H1 (cell line): ENCODE measurements at places on chromosomes 6 and 20. TPM values are rescaled to one million over a fixed set of nuclear protein-coding genes. Genes with fewer than 3 reads are reported as not detected.
A peak's percentile ranks its signal among the peaks of the same experiment; 100 is the strongest.

TRIM39 gene
- 24.2 and 26.1 TPM in 2 replicates for total RNA-seq

- DNase-seq: no peak
Observed at GRCh38 chr20:32452776-32453466, 94.8 kb downstream of the ASXL1 start.

DNA sequence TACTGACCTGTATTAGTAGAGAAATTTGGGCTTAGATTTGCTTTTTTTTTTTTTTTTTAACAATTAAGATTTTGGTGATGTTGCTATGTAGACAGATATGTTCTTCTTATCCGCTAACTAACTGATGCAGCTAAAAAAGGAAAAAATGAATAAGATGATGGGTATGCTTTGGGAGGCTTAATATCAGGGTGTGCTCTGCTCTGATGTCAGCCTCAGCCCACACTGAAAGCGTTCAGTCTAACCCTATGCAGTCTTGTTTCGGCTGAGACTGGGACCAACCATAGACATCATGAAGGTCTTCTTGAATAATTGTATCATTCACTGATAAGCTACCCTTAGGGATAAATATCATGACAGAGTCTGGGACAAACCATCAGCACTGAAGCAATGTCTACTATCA is 6.9 kb upstream of the CCN2 start:
- DNase-seq: no peak

RAET1G gene
- not detected in 2 replicates for total RNA-seq

DNA sequence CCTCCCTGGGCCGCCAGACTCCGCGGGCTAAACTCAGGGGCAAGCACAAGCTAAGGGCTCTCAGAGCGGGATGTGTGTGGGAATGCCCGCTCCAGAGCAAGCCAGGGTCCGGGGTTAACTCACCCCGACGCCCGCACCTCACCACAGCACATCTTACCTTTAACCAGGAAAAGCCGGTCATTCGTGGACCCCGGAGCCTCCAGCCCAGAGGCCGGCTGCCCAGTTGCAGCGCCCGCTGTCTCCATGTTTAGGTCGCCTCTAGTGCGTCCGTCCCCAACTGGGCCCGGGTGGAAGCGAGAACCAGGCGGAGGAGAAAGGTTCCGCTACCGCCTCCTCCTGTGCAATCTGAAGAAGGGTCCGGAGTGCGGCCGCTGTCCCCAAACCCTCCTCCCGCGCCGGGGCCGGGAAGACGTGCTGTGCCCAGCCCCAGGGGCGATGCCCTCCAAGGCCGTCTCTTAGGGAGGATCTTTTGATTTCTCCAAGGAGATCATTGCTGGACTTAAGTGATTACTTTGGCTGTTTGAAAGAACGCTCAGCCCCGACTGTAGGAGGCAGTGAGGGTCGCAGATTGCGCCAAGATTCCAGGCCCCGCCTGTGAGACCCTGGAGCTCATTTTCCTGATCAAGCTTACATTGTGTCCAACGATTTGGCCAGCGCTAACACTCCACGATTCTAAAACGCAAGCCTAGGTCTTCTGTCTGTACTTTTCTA is at the start of gene TMEM242:
Gene TMEM242 (minus strand): TSS at position 265 of the 711 bp plus-strand sequence. CDS start 20 bp downstream, at position 245.
- DNase-seq: peak; percentile 98

DNA sequence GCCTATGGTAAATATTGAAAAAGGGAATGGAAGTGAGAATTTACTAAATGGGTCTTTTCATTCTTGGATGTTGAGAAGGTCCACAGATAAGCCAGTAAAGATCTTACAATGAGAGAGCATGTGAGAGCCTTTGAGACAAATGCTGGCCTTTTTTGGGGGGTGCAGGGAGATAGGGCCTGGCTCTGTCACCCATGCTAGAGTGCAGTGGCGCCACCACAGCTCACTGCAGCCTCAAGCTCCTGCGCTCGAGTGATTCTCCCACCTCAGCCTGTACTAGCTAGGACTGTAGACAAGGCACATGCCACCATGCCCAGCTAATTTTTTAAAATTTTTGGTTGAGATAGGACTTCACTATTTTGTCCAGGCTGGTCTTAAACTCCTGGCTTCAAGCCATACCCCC is 63.2 kb upstream of the TMEM181 start:
- DNase-seq: no peak

GRCh38 chr6:94213226-94213625 is 793.9 kb upstream of the EPHA7 start:
- DNase-seq: no peak

EPB41L1 gene
- 36.0 and 42.0 TPM in 2 replicates for total RNA-seq
